Amniotic epithelial cell (primary cell): ENCODE measurements at places on chromosomes 5 and 9.

DNA sequence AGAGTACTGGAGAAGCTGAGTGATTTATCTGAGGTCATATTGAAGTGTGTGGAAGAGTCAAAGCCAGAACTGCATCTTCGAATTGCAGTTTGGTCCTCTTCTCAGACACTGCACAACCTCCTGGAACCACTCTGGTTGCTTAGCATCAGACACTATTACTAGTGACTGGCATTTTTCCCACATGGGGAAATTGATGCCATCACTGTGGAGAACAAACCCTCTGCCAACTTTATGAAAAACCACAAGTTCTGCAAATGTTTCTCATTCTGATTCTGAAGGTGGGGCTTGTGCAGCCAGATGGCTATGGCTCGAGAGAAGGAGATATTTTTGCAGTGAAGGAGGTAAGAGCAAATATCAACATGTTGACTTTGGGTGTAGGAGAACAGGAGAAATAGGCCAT lies 67.2 kb downstream of the KCTD16 start:
- DNase-seq, result peak; percentile 59

- no peak for DNase-seq
Measured at GRCh38 chr5:62289813-62290212, 16.2 kb upstream of the KIF2A start.

- DNase-seq, result peak; percentile 90
Measured at GRCh38 chr9:16825971-16826625, 44.4 kb downstream of the BNC2 start.

- DNase-seq, result no peak
Measured at GRCh38 chr9:1014225-1014624, 35.9 kb upstream of the DMRT2 start.

DNA sequence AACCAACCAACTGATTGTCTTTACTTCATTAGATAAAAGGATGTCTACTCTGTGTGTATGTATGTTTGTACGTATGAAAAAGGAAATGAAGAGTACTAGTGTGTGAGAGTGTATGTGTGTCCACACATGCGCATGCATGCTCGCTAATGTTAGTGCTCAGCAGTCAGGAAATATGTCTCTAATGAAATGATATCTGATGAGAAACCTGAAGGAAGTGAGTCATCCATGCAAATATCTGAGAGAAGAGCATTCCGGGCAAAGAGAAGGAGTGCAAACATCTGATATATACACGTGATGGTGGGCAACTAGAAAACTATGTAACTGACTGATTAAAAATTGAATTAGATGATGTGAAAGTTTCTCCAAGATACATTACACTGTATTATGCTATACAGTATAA lies 29.6 kb upstream of the UGCG start:
- DNase-seq, result peak; percentile 85

DNA sequence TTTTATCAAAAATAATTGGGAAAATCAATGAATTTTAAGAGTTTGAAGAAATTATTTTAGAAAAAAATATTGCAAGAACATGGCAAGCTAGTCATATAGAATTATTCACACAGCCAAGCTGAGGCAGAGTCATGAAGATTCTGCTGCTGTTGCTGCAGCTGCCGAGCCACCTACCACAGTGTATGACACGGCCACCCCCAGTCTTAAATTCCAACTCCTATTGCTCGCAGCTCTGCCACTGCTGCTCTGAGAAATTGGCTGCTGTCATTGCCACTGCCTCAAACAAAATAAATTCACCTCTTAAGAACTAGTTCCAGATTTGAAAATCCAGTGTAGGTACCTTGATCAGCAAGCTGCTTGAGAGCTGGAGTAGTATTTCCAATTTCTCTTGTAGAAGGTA lies 1318.8 kb upstream of the ACO1 start:
- DNase-seq, result no peak

- no peak for DNase-seq
Measured at GRCh38 chr9:84493284-84493947, 152.9 kb upstream of the SLC28A3 start.

- DNase-seq, result no peak
Measured at GRCh38 chr5:89129941-89130340, 247.0 kb upstream of the MEF2C start.
